ENCODE measurements at places on chromosomes 1 and 21.

DNA sequence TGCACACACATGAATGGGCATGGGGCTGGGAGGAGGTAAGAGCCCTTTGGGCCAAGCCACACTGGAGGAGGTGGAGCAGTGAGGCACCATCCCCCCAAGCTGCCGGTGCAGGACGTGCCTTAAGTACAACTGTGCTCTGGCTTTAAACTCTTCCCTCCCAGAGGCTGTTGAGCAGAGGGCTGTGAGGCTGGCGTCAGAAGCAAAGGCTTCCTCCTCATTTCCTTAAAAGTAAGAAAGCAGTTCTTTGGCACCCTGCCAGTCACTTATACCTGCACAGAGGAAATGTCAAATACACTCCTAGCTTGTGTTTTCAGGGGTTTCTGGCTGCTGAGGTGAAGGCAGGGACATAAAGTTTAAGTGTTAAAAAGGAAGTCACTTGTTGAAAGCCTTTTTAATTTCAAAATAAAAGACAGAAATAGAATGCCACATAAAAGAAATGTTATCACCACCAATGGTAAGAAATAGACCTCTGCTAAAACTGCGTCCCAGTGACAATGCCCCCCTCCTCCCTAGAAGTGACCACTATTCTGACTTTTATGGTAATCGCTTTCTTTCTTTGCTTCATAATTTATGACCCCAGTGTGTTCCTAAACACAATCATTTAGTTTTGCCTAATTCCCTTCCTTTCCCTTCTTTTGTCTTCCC is 33.0 kb downstream of the LAMC2 start:
- no peak for DNase-seq

GRCh38 chr21:24046829-24047443 is 1560.3 kb downstream of the MRPL39 start:
- no peak for DNase-seq

DNA sequence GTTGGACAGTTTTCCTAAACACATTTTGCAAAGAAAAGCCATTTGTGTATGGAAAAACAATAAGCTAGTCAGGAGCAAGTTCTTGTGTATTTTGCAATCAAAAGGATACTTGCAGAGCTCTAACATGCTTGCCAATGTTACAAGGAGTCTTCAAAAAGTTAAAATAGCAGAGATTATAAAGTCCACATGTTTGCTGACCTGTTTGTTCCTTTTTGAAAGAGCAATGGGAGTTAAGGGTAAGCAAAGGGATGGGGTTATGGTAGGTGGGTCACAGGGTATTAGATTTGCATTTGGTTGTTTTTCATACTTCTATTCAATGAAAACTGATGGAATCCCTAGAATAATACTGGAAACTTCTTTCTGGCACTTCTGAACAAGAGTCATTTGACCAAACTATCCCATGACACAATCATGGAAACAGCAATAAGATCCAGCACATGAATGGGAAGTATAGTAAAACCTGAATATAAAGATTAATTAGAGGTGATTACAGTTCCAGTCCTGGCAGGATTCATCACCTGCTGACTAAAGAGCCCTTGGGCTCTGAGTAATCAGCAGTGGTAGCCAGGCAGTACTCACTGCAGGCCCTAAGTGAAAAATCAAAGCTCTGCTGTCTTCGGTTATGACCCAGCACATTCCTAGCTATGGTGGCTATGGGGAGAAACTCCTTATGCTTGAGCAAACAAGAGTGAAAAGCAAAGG is 27.1 kb upstream of the ZC3H11B start:
- peak; percentile 84 for DNase-seq

DNA sequence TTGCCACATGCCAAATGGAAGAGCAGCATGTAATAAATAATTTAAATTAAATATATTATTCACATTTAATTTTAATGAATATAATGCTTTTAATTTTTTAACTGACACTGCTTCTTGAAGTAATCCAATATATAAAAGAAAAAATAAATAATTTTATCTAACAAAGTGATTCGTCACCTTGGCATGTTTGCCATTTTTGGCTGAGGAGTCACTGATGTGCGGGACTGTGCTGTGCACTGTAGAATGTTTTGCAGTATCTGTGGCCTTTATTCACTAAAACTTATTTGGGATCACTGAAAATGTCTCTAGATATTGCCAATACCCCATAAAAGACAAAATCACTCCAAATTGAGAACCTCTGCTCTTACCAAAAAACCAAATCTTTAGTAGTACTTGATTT is 807.8 kb downstream of the BRINP3 start:
- DNase-seq = peak; percentile 63

DNA sequence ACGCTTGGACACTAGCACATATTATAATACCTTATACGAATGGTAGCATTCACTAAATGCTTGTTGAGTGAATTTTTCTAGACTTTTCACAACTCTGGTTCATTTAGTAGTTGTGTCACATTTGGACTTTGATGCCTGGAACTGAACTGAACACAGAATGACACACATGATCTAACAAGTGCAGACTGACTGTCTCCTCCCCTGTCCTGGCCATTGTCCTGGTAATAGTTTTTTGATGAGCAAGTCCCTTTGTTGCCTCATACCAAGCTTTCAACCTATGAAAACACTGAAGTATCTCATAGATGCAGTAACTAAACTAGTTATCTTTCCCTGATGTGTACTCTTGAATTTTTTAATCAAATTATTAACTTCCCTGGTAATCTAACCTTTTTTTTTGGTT is 66.4 kb downstream of the LRRC8D start:
- peak; percentile 23 for DNase-seq

GRCh38 chr1:209368864-209369598 is 214.5 kb upstream of the CAMK1G start:
- peak; percentile 99 for DNase-seq

GRCh38 chr1:33001282-33001681 is 35.4 kb downstream of the AK2 start:
- DNase-seq = peak; percentile 31

DNA sequence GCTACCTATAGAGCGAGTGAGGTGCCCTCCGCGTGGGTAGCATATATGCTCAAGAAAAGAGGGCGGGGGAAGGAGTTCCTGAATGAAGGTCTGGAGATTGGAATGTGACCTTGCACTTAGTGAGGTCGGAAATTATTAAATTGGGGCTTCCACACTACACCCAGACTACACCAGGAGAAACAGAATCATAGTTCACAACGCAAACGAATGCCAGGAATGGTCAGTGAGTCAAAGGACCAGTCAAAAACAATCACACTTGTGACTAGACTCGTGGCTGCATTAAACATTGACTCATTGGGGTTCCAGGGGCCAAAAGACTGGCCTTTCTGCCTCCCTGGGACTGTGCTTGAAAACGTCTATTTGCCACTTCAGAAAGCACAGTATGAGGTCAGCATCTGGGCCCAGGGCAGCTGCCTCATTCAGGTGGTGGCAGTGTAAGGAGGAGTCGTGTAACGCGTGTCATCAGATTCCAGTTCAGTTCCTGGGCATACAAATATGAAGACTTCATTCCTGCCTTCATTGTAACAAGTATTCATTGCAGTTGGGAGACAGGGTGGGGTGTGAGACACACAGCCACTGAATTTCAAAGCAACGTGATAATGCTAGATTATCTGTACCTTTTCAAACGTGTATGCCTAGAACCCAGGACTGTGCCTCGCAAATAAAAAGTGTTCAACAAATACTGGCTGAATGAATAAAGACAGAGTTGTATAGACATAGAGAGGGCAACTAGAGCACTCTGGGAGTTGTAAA is at the start of gene YOD1:
Gene YOD1 (minus strand): TSS at position 18 of the 753 bp plus-strand sequence. CDS start 178 bp downstream, outside the sequence.
- DNase-seq = peak; percentile 93

- no peak for DNase-seq
These were observed 1000.6 kb upstream of the PRMT6 start for GRCh38 chr1:106055855-106056254.

DNA sequence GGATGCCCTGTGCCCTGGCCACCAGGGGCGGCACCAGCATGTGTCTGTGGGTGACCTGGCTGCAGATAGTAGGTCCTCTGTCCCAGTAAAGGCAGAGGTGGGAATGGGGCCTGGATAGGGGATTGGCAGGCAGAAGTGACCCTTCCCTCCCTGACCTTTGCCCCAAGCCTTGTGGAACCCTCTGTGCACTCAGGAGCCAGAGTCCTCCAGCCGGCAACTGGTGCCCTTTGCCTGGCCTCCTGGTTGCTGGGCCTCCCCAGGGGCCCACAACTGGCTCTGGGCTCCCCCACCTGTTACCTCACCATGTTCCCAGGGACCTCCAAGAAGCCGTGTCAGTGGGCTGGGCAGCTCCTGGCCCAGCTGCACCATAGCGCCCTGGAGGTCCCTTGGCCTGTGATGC is 10.0 kb downstream of the PLCH2 start:
- no peak for DNase-seq

GRCh38 chr1:167092653-167093052 is 1.2 kb upstream of the STYXL2 start:
- no peak for DNase-seq

Measured in PC-3 (cell line).